ENCODE measurements at places on chromosomes 4 and X.

DNA sequence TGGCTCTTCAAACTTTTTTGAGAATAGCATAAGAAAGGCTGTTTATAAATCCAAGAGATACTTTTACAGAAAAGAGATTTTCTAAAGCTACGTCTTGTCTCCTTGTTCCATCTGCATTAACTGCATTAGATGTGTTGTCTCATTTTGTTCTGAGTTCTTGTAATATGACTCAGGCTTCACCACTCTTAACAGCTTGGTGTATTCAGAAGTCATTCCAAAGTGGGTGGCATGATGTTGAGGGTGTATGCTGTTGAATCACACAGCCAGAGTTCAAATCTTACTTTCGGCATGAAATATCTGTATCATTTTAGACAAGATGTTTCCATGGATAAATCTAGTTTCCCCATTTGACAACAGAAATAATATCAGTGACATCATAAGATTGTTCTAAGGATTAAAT, 30.1 kb downstream of the SYTL5 start:
- no peak for DNase-seq

GRCh38 chr4:123198706-123199105, 197.9 kb upstream of the SPRY1 start:
- DNase-seq = no peak

DNA sequence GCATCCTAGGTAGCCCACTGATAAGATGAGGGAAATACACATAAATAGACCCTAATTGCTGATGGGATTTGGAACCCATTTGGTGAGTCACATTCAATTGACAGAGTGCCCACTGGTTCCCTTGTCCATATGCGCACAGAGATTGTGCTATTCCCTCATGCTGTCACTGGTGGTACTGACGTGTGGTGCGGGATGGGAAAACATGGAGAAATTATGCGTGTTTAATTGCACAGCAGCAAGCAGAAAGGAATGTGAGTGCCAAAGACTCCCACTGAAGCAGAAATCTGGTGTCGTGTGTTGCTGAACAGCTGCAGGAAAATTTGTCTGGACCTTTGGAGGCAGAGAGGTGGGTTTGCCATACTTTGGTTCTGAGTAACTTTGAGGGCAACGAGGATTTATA, 92.2 kb downstream of the NHSL2 start:
- no peak for DNase-seq

- DNase-seq = no peak
Measured at GRCh38 chrX:55326985-55327384, 62.3 kb upstream of the PAGE3 start.

- no peak for DNase-seq
Measured at GRCh38 chr4:169758401-169758962, 738 bp upstream of the HPF1 start.

- no peak for DNase-seq
Measured at GRCh38 chr4:182924497-182924896, 7.3 kb upstream of the DCTD start.

- DNase-seq = no peak
Measured at GRCh38 chr4:113141901-113142346, 92.5 kb downstream of the ANK2 start.

DNA sequence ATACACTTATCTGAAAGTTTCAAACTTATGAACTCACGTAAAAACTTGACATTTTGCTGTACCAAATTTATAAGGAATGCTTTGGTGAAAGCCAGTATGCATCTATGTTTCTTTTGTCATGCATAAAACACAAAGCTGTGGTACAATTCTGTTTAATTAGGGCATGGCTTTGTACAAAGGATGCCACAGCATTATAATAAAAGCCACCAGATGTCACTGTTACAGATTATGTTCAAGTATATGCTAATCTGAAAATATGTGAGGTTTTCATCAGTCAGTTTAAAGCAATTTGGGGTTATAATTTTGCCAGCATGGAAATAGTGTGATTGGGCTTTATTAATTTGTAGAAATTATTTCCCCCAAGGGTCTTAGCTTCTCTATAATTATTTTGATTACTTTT, 69.0 kb downstream of the ATOH1 start:
- DNase-seq = no peak

- no peak for DNase-seq
Measured at GRCh38 chr4:20618731-20619130, 81.5 kb upstream of the PACRGL start.

DNA sequence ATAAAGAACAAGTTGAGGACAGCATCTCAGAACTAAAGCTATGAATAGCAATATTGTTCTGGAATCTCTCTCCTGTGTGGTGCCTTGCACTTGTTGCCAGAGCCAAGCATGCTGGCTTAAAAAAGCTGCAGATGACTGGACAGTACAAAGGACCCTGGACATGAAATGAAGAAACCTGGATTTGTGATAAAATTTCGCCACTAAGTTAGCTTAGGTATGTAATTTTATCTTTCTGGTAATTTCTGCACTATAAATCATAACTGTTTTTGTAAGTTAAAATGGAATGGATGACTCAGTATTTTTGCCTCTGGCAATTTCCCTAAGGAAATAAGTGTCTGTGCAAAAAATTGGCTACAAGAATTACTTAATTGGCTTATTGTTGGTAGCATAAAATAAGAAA, 317.2 kb downstream of the CAMK2D start:
- DNase-seq = no peak

GRCh38 chrX:48589482-48590162, 7.7 kb upstream of the WDR13 start:
- DNase-seq = no peak

- no peak for DNase-seq
Measured at GRCh38 chrX:56268888-56269287, 36.7 kb downstream of the KLF8 start.

DNA sequence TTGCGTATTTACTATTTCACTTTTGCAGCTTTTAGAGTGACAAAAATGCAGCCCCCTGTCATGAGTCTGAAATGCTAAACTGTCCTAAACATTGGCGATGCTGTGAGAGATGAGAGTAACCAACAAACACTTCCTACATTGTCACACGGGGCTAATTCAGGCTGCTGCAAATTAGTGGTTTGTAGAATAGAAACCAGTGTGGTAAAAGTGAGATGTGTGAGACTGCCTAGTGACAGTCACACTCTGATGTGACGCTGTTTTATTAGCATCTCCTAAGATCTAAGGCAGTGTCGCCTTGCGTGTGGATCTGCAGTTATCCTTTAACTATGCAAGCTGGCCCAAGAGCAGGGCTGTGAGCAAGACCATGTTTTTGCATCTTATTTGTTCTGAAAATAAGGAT, 800.2 kb upstream of the TENM3 start:
- no peak for DNase-seq

DNA sequence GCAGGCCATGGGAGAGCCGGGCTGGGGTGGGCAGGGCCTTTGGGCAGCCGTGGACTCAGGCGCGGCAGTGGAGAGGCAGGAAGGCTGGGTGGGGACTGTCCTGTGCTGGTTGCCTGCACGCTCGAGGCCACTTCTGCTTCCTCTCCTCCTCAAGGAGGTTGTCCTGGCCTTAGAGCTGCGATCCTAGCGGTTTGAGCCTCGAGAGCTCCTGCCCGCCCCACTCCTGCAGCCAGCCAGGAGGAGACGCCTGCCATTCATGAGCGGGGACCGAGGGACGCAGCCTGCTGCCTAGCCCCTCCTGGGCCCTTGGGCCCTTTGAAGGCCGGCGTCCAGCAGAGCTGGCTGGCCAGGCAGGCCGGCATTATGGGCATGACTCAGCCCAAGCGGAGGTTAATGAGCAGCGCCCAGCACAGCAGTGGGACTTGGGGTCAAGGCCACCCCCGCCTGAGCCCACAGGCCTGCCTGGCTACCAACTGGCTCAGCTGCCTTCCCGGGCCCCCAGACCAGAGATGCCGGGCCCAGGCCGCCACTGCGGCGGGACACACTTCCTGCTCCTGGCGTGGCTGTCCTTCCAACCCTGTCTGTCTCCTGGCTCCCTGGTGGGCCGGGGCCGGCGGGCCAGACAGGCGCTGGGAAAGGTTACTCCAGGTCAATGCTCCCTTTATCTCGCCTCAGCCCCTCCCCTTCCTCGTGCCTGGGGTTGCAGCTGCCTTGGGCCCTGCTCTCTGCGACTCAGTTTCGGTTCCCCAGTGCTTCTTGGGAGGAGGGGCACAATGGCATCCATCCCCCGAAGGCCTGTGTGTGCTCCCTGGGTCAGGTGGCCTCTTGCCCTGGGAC, 1.8 kb downstream of the ABCD1 start:
- peak; percentile 46 for DNase-seq

DNA sequence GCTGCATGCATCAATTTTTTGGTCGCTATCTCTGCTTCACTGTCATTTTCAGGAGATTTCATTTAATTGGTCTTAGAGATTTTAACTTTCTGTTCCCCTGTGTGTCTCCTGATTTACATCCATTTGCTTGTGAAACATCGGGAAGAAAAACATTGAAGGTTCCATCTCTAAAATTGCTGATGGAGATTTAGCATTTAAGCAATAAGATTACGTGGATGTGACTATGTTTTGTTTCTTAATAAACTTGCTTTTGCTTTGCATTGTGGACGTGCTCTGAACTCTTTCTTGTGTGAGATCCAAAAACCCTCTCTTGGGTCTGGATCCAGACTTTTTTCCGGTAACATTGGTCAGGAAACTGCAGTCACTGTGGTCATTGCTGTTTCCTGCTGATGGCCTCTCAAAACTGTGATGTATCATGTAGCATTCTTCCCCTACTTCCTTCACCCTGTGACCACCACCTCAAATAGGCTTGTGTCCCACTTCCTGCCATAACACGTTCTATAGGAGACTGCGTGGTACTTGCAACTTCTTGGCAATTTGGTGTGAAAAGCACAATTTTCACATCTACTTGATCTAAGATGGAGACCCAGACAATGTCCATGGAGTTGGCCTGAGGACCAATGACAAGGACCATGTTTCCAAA, 4.9 kb downstream of the CXCL2 start:
- no peak for DNase-seq

- DNase-seq = no peak
Measured at GRCh38 chr4:89741768-89742167, 95.2 kb downstream of the SNCA start.

- DNase-seq = no peak
Measured at GRCh38 chr4:71635139-71635748, 148.6 kb downstream of the GC start.

- no peak for DNase-seq
Measured at GRCh38 chr4:26863512-26863911, 2.9 kb downstream of the STIM2 start.

DNA sequence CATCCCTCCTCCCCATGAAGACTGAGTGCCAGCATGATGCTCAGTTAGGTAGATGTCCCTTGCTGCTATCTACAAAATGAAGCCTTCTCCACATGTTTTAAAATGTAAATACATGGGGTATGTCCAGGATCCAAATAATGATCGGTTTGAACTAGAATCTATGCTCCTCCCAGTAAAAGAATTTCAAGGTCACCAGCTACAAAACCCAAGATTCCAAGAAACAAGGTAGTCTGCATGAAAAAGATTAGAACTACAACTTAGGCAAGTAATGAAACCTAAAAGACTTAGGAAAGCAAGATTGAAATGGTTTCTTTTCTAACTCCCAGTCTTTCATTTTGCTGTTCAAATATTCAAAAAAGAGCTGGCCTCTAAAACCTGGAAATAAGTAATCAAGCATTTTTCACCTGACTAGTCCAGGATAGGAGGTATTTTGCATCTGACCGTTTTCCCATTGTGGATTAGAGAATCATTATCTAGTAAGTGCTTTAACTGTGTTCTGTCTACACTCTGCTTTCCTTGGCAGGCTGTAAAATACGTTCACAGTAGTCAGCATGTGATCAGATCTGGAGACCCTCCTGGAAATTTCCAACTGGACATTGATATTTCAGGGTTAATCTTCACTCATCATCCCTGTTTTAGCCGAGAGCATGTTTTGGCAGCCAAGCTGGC, 57.4 kb downstream of the CC2D2A start:
- DNase-seq = no peak

DNA sequence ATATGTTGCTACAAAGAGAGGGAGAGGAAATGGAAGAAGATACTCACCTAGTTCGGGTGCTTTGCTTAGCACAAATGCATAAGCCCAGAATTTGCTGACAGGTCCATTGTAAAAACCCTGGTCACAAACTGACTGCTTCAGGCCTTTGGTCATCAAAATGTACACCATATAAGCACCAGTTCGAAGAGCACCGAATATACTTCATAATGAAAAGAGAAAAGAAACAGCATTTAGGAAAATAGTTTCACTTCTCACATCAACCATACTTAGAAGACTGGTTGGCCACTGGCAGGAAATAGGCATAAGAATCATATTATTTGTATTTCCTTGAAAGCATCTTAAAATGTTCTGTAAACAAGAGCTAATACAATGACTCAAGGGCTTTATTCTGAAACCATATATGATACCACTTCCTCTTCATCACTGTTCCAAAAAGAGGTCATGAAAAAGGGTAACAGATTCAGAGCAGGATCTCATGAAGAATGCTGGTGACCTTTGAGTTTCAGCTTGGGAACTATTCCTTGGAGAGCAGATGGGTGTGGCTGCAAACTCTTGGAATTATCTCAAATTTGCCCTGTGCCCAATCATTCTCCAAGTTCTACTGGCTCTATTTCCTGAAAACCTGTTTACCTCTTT, 138.7 kb downstream of the ELOVL6 start:
- DNase-seq = no peak

DNA sequence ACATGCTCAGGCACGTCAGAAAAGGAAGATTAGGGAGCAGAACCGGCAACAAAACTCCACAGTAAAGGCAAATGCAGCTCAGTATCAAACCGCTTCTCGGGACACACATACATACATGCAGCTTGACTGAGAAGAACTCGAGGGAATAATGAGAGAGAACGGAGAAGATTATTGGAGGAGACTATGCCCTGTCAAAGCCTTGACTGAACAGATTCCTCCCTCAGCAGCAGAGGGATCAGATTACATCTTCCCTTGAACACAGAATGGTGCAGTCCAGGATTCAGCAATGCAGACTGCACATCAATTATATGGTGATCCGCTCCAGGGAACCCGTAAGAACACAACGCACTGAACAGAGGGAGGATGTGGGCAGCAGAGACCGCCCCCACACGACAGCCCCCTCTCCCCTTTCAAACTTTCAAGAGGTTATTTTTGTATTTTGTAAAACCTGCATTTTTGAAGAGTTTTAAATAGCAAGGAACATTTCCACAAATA, 183.2 kb downstream of the FBXW7 start:
- DNase-seq = peak; percentile 64

- peak; percentile 36 for DNase-seq
Measured at GRCh38 chr4:2243681-2244380, 1.9 kb upstream of the HAUS3 start.

- DNase-seq = no peak
Measured at GRCh38 chr4:121788896-121789295, 12.2 kb upstream of the EXOSC9 start.

- no peak for DNase-seq
Measured at GRCh38 chr4:153181293-153181692, 22.9 kb upstream of the TRIM2 start.

DNA sequence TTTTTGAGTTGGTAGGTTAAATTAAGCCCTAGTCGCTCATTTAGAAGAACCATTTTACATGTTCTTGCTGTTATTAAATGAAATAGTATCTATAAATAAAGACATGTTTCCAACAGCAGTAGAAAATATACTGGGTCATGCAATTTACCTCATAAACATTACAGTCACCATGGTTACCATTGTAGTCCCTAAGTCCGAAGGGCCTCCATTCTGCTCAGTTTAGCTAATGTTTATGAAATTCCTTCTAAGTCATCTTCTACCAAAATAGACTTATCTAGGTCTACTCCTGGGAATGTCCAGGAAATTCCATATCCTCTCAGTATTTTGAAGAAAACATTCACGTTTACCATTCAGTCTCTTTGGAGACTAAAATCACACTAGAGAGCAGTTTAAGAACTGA, 292.5 kb upstream of the DCAF8L1 start:
- DNase-seq = no peak
